CD4-positive, alpha-beta T cell treated with Interleukin-15 for 4 hours (primary cell): ENCODE measurements at places on chromosomes 12 and 14.

DNA sequence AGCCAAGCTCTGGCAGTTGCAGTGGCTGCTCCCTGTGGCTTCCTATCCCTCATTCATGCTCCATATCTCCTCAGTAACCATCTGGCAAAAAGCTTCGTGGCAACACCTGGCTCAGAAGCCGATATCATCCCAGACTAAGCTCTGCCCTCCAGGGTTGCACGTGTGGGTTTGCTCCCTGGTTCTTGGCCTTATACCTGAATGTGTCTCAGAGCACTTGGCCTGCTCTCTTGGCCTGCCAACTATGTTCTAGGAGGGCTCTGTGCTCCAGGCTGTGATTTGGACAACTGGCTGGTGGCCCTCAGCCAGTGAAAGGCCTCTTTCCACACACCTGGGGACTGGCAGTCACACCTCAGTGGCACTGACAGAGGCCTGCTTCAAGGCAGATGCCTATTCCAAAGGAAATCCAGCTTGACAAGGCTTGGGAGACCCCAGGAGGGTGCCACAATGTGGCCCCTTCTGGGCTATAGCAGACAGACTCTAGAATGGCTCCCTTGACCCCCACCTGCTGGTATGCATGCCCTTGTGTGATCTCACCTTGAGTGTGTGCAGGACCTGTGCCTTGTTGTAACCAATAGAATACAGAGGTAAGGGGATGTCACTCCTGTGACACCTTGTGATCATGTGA is 10.5 kb downstream of the PLD4 start:
- DNase-seq, result no peak

DNA sequence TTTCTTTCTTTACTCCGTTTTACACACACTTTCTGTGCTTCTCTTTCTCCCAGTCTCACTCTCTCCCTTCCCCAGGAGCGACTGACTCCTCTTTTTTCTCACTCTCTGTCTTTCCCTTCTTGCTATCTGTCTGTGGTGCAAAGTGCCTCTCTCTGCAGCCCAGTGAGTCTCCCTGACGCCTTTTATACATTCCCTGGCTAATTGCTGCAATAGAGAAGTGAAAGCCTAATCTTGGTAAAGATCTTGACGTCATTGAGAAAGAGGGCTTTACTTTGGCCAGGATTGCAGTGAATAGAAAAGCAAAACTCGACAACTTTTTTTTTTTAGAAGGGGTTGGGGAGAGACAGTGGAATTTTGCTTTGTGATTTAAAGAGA is 706 bp upstream of the DIO2 start:
- no peak for DNase-seq

GRCh38 chr12:79086541-79087296 is 222.1 kb downstream of the SYT1 start:
- no peak for DNase-seq

- DNase-seq, result no peak
Measured at GRCh38 chr12:85630851-85631250, 205.4 kb downstream of the RASSF9 start.

DNA sequence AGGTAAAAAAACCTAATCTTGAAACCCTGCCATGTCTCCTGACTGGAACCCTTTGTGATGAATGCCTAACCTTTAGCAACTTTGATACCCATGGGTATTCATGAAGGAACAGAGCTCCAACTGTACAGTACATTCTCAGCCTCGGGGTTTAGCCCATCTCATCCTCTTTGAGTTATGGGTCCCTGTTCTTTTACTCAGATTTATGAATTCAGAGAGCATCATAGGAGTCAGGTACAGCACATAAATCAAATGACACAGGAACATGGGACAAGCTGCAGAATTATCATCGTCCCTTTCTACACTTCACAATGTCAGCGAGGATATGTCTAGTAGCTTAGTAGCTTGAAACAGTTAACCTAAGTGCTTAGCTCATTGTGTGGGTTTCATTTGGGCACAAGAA is 527.4 kb downstream of the NOVA1 start:
- DNase-seq, result no peak
